ENCODE measurements at places on chromosomes 2 and 18.

GRCh38 chr2:159149747-159150146 is 136.8 kb downstream of the WDSUB1 start:
- no peak for DNase-seq

DNA sequence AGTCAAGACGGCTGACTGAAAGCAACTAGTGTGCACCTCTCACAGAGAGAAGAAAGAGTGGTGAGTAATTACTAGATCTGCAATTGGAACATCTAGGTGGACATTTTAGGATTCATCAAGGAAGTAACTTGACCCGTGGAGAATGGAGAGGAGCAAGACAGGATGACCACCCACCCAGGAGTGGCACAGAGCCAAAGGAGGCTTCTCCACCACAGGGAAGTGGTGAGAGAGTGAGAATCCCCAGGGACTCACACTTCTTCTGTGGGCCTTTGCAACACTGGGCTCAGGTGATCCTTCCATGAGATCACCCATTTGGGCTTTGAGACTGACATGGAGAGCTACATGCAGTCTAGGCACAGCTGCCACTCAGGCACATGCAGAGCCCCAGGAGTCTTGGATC is 132.8 kb upstream of the GALNT5 start:
- no peak for DNase-seq

DNA sequence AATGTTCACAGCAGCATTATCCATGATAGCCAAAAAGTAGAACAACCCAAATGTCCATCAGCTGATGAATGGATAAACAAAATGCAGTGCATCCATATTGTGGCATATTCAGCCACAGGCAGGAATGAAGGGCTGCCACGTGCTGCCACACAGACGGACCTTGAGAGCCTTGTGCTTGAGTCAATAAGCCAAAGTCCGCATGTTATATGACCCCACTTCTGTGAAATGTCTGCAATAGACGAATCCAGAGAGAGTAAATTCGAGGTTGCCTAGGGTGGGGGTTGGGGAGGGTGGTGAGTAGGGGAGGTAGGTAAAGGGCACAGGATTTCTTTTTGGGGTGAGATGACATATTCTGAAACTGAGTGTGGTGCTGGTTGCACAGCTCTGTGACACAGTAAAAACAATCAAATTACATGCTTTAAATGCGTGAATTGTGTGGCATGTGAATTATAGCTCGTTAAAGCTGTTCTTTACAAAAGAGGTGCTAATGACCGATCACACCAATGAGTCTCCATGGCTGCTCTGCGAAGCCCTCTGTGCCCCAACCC is 38.9 kb upstream of the LDLRAD4 start:
- no peak for DNase-seq

DNA sequence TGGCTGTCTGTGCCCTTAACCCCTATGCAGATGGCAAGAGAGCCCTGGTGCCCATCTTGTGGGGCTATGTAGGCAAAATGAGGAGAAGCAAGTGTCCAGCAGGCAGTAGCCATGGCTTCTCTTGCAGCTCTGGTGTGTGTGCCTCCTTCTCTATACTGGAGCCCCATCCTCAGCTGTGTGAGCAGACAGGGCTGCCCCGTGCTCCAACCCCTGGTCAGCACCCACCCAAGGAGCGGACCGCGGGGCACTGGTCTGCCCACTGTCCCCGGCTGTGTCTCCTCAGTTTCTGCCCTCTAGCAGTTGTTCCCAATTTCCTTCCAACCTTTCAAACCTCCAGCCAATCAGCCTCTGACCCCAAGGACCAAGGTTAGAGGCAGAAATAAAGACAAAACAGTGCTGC is 134.9 kb upstream of the GLI2 start:
- DNase-seq, result no peak

GRCh38 chr2:15170070-15170775 is 390.9 kb downstream of the NBAS start:
- no peak for DNase-seq

GRCh38 chr2:1973636-1974035 is 229.3 kb upstream of the PXDN start:
- DNase-seq, result no peak

DNA sequence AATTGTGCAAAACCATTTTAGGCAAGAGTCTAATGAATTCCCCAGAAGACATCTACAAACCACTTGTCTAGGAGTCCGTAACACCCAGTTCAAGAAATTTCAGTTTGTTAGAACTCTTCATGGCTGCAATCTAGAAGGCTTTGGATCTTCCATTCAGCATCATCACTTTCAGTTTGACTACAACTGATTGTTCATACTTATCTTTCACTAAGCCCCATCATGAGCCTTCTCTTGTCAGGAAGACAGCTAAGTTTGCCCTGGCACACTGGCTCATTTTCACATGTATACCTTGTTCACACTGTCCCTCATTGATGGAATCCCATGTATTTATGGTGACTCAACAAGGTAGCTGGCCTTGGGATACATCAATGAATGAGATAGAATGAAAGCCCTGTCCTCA is 898.4 kb upstream of the CELF4 start:
- no peak for DNase-seq

DNA sequence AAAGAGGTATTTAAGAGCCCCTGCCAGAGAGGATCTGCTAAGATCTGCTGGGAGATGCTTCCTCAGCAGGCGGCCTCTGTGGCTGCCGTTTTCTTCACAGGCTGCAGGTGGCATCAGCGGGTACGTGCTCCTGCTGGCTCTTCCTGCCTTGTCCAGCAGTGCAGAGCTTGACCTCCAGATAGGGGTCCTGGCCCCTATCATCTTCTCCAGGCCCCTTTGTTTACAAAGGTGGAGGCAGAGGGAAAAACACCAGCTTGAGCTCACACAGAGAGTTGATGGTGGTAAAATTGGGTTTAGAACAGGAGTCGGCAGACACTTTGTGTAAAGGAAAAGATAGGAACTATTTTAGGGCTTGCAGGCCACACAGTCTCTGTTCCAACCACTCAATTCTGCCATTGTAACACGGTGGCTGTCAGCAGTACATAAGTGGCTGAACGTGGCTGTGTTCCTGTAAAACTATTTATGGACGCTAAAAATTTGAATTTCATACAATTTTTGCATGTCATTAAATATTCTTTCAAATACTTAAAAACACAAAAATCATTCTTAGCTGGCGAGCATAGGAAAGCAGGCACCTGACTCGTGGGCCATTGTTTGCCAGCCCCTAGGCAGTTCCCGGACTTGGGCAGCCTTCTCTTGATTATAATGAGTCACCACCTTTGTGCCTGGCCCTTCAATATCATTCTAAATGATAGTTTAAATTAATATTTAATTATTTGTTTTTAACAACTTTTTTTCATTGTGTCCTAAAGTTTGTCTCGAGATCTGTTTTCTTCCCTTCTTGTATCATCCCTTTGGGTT is 98.2 kb upstream of the B3GNT7 start:
- no peak for DNase-seq

DNA sequence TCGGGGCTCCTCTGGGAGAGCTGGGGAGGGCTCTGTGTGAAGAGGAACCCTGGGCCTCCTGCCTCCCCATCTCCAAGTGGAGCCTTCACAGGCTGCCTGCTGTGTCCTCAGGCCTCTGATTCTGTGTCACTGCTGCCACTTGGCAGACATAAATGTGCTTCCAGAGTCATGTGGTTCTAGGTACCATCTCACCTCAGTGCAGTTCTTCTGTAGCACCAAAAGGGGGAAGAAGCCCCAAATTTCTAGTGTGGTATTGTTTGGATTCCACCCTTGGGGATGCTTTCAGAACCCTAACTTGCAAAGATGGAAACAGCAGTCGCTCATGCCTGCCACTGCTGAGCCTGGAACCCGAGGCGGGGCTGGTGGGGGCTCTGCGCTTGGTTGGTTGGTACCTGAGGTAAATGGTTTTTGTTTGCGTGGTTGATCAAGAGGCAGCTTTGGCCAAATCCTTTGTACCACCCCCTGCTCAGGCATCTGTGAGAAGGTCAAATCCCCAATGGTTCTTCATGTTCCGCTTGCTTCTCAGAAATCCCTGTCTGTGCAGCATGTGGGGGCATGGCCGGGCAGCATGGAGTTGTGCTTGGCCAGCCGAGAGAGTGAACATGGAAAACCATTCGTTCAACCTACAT is 27.5 kb downstream of the COA5 start:
- no peak for DNase-seq

DNA sequence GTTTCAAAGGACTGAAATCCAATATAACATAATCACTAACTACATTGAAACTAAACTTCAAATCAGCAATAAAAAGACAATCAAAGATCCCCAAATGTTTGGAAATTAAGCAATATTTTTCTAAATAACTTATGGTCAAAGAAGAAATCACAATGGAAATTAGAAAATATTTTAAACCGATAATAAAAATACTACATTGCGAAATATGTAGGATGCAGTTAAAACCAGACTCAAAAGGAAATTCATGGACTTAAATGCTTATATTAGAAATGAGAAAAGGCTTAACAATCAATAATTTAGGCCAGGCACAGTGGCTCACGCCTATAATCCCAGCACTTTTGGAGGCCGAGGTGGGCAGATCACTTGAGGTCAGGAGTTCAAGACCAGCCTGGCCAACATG is 79.0 kb upstream of the HAAO start:
- no peak for DNase-seq

GRCh38 chr2:125280265-125280664 is 1255.2 kb downstream of the CNTNAP5 start:
- no peak for DNase-seq

DNA sequence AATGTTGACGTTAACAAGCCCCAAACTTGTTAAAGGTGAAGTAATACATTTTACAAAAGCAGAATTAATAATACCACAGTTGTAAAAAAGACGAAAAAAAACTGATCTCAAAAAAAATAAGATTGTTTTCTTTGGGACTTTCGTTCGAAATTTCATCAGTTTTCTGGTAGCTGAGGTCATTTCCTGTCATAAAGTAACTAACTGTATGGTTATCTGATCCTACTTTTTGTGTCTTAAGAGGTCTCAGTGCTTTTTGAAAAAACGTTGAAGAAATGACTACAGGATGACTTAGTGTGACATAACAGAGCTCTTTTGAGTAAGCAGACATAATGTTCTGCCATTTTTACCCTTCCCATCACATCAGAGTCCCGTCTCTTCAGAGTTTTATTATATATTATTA is 79.3 kb downstream of the BIRC6 start:
- no peak for DNase-seq

DNA sequence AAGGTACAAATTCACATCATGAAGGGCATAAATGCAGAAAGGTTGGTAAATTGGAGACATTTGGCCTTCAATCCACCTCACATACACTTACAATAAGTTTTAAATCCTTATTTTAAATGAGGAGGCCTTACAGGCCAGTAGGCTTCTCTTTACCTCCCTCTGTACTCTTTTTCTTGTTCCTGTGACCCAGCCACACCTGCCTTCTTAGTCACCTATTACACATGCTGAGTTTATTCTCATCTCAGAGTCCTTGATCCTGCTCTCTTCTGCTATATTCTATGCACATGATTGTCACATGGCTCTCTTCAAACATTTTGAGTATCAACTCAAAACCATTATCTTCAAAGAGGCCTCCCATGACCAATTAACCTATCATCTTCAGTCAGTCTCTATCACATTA is 491.5 kb downstream of the SATB2 start:
- no peak for DNase-seq
